ENCODE measurements at places on chromosomes 11 and 22.

DNA sequence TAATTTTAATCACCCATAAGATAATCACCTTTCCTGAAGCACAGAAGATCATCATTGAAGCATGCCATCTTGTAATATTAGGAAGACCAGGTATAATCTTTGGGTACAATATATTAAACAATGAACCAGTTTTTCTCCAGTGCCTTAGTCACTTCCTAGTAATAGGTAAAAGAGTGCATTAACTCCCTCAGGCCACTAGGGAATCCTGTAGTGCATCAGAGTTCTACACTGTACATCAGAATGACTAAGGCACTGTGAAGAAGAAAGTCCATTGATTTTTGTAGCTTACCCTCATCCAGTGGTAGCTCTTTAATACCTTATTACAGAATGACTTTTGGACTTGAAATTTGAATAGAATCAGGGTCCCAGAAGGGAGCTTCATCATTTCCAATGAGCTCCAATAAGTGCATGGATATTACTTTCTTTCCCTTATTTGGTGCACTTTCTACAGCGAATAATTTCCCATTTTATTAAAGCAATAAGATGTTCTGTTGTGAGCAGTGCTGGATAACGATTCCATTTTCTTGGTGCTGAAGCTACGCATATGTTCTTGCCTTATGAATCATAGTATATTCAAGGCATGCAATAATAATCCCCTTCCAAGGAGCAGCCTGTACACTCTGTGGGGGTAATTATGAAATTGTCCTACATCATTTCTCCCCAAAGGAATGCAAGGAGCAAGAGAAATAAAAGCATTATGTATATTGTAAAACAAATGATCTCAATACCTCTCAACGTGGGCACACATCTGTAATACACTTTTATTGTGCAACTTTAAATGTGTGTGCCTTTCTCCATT lies 4.7 kb downstream of the C11orf87 start:
- peak; percentile 48 for ATAC-seq

GRCh38 chr22:45225732-45226502 lies 14.8 kb downstream of the KIAA0930 start:
- no peak for ATAC-seq

DNA sequence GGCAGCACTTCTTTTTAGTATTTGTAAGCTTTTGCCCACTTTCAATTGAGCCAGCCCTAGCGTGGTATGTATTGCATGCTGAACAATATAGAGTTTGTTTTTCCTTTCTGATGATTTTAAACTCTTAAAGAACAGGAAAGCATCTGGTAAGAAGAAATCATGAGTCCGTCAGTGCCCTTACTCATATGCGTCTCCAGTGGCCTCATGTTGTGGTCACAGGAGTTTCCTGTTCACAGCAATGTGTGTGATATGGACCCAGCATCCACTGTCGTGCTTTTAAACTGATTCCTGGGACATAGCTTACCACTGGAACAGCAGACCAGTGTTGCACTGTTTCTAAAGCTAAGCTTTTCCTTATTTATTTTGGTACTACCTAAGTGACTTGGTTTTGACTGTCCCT lies 40.1 kb downstream of the BID start:
- ATAC-seq: peak; percentile 17

- ATAC-seq: no peak
Measured at GRCh38 chr22:29231971-29232959, 26.6 kb downstream of the EMID1 start.

- peak; percentile 32 for ATAC-seq
Measured at GRCh38 chr11:3085052-3085451, 27.8 kb upstream of the CARS1 start.

- ATAC-seq: no peak
Measured at GRCh38 chr11:26929806-26930517, 64.0 kb upstream of the FIBIN start.

GRCh38 chr11:71245601-71246391 lies 6.6 kb downstream of the SHANK2 start:
- no peak for ATAC-seq
